T-cell (primary cell): ENCODE measurements at places on chromosomes 12 and 14.

DNA sequence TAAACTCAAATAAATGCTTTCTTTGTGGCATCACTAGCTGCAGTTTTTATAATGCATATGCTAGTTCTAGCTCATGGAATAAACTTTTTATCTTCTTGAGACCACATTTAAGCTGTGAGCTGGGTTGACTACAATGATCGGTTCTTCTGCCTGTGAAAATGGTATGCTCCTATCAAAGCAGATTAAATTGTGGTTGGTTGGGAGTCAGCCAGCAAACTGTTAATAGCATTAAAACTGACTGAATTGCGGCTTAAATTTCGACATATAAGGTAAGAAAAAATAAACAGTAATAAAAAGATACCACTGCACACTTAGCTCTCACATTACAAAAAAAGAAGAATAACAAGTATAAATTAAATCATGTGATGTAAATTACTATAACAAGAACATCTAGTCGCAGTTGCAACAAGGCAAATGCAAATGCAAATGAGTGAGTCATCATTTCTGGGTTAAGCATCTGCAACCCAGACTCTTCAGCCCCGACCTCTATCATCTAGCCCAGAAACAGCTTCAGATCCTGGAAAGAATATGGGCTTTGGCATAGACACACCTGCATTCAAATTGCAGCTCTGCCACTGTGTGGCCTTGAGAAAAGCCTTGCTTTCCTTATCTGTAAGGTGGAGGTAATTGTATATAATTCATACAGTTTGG lies 19.8 kb upstream of the DHRS7 start:
- H3K27me3 ChIP-seq = no peaks in the 10 kb centered on the region
- H3K4me3 ChIP-seq = no peak overlapping the region
- H3K36me3 ChIP-seq = no peaks in the 10 kb centered on the region

GRCh38 chr14:90387206-90387760 lies 9.5 kb upstream of the CALM1 start:
- no peaks in the 10 kb centered on the region for H3K27me3 ChIP-seq
- no peak overlapping the region for H3K27ac ChIP-seq
- no peak overlapping the region for H3K4me3 ChIP-seq
- DNase-seq = no peak

DNA sequence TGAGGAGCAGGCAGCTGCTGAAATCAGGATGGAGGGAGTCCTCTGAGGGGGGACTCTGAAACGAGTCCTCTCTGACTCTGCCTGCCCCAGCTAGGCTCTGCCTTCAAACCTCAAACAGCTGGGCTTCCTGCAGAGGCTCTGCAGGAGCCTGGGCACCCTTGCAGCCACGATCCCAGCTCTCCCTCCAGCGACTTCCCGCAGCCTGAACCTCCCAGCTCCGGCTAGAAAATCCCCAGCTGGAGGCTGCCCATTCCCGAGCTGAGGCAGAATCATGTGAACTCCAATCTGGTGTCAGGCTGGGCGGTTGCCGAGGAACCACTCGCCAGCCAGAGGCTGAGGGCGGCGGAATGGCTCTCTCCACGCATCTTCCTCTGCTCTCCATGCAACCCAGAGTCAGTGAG lies at the start of gene GPR68:
TSS of gene GPR68 (minus strand) at position 204 of the 401 bp plus-strand sequence. CDS start 9,654 bp downstream, outside the sequence.
- DNase-seq = no peak
- H3K27ac ChIP-seq = peak within 1 kb of the TSS; percentile 99
- H3K4me1 ChIP-seq = peaks cover 95% of the 10 kb centered on the region
- no peaks in the 10 kb centered on the region for H3K36me3 ChIP-seq

DNA sequence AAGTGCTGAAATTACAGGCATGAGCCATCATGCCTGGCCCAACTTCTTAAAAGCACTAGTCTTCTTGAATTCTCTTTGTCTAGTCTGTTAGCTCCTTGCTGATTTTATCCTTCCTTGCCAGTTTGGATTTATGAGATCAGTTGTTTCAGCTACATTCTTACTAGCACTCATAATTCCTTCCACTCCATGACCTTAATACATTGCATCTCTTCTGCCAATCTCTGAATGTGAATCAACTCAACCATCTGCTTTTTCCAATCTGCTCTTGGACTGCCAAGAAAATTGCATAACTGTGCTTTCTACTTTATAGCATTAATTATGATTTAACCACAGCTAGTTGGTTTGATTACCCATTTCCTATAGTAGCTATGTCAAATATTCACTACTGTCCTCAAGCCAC lies 14.9 kb upstream of the HEATR5A start:
- H3K36me3 ChIP-seq = no peaks in the 10 kb centered on the region
- no peak overlapping the region for H3K27ac ChIP-seq
- H3K4me3 ChIP-seq = no peak overlapping the region
- no peak for DNase-seq
- H3K4me1 ChIP-seq = no peaks in the 10 kb centered on the region

DNA sequence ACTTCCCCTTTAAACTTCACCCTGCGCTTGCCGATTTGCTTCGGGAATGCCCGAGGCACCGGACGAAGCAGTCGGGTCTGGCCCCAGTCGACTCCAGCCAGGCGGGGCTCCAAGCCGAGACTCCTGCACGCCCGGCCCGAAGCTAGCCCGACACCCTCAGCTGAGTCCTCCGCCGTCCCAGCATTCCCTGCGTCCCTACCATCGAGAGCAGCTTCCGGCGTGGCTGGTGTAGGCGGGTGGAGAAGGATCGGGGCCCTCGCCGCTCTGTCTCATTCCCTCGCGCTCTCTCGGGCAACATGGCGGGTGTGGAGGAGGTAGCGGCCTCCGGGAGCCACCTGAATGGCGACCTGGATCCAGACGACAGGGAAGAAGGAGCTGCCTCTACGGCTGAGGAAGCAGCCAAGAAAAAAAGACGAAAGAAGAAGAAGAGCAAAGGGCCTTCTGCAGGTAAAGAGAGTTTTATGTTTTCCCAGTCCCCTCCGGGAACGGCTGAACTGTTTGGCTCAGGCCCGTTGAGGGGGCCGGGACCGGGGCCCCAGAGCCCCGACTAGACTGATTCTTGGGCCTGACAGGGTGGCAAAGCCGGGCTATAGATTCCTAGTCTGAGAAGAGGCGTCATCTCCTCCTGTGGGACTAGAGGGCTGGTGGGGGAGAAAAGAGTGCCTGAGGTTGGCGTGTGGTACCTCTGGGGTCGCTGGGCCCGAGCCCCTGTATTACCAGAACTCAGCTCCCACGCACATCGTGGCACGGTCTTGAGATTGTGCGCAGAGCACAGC lies at the start of gene METAP2:
TSS of gene METAP2 (plus strand) at position 269 of the 776 bp plus-strand sequence. CDS start at position 297, 28 bp downstream.
- H3K4me1 ChIP-seq = peaks cover 26% of the 10 kb centered on the region
- peak; percentile 88 for DNase-seq
- H3K27me3 ChIP-seq = no peaks in the 10 kb centered on the region
- peak within 1 kb of the TSS; percentile 81 for H3K4me3 ChIP-seq
- peaks cover 3% of the 10 kb centered on the region for H3K36me3 ChIP-seq

GRCh38 chr12:104490850-104491249 lies 34.1 kb downstream of the CHST11 start:
- no peaks in the 10 kb centered on the region for H3K27me3 ChIP-seq
- DNase-seq = no peak
- H3K36me3 ChIP-seq = no peaks in the 10 kb centered on the region
- peaks cover 67% of the 10 kb centered on the region for H3K4me1 ChIP-seq
- H3K27ac ChIP-seq = no peak overlapping the region

DNA sequence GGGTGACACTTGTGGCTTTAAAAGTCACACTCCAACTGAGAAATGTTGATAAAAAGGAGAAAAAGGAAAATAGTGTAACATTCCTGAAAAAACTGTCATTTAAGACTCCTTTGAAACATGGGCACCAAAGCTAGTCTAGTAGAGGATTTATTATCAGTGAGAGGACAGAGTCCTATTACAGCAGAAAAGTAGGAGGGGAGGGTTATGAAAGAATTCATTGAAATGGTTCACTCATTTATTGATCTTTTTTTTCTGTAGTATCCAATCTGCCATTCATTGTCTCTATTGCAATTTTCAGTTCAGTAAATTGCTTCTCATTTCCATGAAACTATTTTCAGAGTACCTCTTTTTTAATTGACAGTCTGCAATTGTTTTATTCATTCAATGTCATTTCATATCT lies 25.4 kb downstream of the PPM1A start:
- H3K4me1 ChIP-seq = peaks cover 13% of the 10 kb centered on the region
- no peaks in the 10 kb centered on the region for H3K36me3 ChIP-seq
- H3K4me3 ChIP-seq = no peak overlapping the region
- no peak overlapping the region for H3K27ac ChIP-seq
- no peak for DNase-seq

DNA sequence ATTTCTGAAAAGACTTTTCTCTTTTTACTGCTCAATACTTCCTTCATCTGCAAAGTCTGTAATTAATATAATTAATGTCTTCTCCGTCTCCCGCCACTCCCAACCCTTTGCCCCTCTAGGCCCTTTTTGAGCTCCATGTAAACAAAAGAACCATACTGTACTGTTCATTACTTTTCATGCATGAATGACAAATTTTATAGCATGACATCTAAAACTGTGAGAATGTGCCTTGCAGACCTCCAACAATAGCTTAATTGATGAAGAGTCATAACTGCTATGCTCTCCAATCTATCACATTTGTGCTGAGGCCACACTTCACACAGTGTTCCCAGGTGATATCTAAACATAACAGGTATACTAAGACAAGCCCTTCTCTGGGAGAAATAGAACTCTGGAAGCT lies 1122.7 kb upstream of the ATXN7L3B start:
- no peaks in the 10 kb centered on the region for H3K36me3 ChIP-seq
- no peak for DNase-seq
- no peak overlapping the region for H3K27ac ChIP-seq

DNA sequence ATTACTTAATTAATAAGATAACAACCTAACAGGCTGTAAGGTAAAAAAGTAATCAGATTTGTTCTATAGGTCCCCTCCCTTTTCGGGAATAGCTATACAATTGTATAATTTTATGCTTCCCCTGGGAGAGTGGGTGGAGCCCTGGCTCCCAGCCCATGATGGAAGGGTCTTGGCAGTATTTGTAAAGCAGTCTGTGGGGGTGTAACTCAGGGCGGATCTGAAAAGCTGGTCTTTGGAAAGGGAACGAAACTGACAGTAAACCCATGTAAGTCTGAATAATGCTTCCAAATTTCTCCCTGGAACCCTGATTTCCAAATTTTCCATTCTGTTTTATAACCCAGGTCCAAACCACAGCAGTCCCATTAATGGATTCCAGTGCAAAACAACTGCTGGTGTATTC lies 110.4 kb downstream of the DAD1 start:
- no peaks in the 10 kb centered on the region for H3K4me1 ChIP-seq
- H3K36me3 ChIP-seq = no peaks in the 10 kb centered on the region
- peak overlapping the region; percentile 30 for H3K4me3 ChIP-seq
- H3K27me3 ChIP-seq = no peaks in the 10 kb centered on the region
- peak overlapping the region; percentile 52 for H3K27ac ChIP-seq

DNA sequence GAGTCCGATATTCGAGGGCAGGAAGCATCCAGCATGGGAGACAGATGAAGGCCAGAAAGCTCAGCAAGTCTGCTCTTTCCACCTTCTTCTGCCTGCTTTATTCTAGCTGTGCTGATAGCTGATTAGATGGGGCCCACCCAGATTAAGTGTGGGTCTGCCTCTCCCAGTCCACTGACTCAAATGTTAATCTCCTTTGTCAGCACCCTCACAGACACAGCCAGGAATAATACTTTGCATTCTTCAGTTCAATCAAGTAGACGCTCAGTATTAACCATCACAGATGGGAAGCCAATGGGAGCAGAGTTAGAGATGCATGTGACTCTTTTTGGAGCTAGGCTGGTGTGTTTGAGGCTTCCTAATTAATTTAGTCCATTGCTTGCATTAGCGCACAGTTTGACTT lies 17.0 kb downstream of the C12orf75 start:
- no peak for DNase-seq
- H3K4me3 ChIP-seq = no peak overlapping the region
- no peaks in the 10 kb centered on the region for H3K4me1 ChIP-seq
- H3K27me3 ChIP-seq = no peaks in the 10 kb centered on the region
- no peak overlapping the region for H3K27ac ChIP-seq
- no peaks in the 10 kb centered on the region for H3K36me3 ChIP-seq

DNA sequence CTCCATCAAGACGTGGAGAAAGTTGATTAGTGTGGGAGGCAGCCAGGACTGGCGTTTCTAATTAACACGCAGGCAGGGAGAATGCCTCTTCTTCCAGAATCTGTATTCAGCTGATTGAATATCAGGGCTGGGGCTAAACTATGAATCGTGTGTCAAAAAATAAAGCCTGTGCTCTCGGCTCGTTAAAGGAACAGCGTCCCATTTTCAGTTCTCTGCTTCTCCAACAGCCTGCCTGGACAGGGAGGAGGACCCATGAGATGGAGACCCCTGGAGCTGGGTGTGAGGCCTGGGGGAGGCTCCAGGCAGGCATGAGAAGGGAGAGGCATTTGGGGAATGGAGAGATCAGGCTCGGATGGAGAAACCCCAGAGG lies 28.6 kb upstream of the LHX5 start:
- H3K4me3 ChIP-seq = no peak overlapping the region
- no peak for DNase-seq
- no peak overlapping the region for H3K27ac ChIP-seq
- no peaks in the 10 kb centered on the region for H3K4me1 ChIP-seq
- H3K27me3 ChIP-seq = peaks cover 3% of the 10 kb centered on the region
